ENCODE measurements at places on chromosomes 3 and 15.

DNA sequence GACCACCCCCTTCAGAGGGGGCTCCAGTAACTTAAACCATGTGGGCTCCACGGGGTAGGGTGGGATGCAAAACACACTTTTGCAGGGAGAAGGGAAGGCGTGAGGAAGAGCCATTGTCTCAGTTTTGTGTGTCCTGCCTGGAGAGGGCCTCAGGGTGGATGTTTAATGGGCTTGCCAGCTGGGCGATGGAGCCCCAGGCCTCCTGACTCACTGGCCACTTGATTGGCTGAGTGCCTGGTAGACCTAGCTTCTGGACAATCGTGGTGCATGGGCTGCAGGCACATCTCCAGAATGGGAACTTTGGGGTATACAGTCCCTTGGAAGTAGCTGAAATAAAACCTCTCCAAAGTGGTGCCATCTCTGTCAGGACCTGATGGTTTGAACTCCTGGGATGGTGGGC lies 118.3 kb upstream of the MRPS22 start:
- DNase-seq = no peak

GRCh38 chr3:8405144-8405543 lies 96.5 kb upstream of the LMCD1 start:
- DNase-seq = no peak

DNA sequence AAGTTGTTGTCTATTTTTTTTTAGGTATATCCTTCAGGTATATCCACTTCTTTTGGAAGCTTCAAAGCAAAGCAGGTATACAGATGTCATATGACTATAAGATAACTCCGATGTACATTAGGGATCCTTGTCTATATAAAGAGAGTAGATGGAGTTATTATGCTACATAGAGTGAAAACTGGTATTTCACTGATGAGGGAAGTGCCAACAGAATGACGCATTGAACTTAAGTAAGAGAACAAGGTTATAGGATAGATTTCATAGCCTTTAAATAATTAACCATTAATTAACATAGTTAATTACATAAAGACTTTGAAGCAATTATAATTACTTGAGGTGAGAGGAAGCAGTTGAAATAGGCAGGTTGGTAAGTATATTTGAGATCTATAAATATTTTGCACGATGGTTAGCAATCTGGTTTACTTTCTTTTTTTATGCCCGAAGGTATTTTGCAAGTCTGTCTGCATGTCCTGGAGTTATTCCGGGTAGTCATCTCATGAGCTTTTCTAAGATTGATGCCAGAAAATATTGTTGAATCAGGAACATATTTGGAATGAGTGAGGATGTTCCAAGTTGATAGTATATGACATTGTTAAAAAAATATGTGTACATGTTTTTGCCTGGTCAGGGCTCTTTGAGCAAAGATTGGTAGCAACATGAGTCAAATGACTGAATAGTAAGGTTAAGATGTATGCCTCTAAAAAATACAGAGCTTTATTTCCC lies 299.5 kb upstream of the KCNMB2 start:
- no peak for DNase-seq

DNA sequence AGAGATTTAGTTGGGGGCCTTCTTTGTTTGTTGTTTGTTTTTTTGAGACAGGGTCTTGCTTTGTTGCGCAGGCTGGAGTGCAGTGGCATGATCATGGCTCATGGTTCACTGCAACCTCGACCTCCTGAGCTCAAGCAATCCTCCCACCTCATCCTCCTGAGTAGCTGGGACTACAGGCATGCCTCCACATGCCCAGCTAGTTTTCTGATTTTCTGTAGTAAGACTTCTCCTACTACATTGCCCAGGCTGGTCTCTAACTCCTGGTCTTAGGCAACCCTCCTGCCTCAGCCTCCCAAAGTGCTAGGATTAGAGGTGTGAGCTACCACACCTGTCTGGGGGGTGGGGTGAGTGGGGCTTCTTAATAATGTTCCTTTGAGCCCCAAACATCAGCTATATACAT lies 148.3 kb upstream of the ADAMTS9 start:
- DNase-seq = no peak

DNA sequence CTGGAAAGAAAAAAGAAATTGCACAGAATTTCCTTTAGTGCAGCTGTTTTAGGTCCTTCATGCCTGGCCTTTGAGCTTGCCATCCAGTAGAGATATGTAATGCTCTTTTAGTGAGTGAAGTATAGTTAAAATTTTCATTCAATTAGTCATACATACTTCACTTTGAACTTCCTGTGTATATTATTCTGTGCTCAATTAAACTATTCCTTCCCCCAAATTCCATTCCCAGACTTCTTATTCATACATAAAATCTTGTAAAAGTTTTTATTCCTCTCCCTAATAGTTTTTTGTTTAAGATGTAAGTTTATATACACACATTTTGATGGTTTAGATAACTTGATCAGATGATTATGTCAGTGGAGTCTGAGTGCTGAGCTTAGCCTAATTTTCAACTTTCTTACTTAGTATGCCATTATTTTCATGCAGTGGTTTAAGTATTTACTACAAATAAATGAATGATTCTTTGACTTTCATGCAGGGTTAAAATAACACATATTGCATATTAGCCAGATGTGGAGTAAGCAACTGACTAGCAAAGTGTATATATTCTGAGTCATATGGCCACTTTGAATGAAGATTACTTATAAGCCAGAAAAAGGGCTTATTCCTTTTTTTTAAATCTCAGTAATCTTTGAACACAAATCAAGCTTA lies 42.5 kb upstream of the ABHD10 start:
- no peak for DNase-seq

DNA sequence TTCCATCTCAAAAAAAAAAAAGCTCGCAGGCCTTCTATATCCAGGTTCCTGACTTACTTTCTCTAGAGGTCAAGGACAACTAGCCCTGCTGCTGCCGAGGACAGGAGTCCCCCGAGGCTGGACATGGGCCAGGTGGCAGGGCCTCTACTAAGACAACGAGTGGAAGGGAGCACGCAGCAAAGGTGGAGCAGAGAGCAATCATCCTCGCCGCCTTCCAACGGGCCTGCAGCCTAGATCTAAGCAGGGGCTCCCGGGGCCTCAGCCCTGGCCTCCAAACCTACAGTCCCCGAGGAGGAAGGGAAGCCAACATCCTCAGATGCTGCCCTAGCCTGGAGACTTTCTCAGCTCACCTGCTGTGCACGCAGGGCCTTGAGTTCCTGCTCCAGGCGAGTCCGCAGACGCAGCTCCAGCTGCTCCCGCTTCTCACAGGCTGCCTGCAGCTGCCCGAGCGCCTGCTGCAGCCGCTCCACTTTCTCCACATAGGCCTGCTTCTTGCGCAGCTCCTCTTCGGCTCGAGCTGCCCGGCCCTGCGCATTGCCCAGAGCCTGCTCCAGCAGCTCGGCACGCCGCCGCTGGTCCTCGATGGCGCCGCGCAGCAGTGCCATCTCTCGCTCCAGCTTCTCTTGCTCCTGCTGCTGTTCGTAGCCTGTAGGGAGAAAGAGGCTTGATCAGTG lies 12.9 kb downstream of the AMOTL2 start:
- DNase-seq = no peak

DNA sequence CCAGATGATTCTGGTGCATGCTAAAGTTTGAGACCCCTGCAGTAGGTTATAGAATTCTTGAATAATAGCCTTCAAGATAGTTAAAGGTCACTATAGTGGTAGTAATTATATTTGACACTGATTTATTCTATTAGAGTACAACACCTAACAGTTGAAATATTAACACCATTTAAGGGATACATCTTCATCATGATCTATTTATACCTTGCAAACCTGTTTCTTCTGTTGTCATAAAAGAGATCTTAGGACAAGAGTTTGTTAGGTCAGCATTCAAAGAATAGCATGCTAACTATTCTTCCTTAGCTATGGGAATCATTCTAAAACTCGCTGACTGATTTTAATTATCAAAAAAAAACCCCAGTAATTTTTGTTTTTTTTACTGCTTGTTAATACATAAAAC lies 46.5 kb downstream of the TSC22D2 start:
- no peak for DNase-seq

- DNase-seq = no peak
Observed at GRCh38 chr3:4986175-4986781, 7.0 kb downstream of the BHLHE40 start.

GRCh38 chr3:108713816-108714215 lies 43.4 kb downstream of the RETNLB start:
- DNase-seq = no peak

DNA sequence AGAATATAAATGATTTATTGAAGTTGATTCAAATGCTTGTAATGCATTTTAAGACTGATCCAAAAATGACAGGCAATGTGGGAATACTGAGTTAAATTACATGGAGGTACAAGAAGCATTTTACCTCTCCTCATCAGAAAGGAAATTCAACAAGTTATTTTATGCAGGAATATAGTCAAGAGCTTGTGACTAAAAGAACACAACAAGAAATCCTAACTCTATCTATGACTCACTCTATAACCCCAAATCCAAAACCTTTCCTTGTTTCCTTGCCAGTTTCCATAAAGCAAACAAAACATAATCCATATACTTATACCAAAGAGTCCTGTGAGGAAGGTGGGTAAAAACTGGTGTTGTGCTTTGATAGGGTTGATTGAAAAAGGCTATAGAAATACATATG lies 30.8 kb downstream of the SIN3A start:
- DNase-seq = no peak

DNA sequence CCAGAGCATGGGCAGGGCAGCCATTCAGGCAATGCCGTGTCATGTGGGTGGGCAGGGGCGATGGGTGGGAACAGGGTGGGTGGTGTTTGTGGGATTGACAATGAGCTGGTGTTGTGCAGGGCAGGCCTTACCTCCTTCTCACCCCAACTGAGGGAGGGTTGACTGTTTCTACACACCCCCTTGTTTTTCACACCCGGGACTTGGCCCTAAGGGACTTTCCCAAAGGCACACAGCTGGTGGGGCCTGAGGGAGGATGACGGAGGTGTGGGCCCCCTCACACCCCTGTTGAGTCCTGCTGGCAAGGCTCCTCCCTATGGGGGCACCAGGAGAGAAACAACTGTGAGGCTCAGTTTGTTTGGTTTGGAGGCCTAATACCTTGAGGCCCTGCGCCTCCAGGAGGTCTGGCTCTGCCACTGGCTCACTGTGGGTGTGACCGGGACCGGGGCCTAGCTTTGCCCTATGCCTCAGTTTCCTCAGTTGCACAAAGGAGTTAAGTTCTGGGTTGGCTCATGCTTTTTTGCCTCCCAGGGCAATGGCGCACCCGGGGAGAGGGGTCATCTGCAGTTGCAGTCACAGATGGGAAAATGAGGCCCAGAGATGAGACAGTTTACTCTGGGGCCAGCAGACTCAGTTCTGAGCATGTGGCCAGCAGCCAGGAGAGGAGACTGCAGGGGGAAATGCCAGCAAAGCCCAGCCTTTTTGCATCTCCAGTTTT lies 5.1 kb upstream of the DNAH1 start:
- DNase-seq = no peak

GRCh38 chr3:63975723-63976122 lies 47.6 kb downstream of the PSMD6 start:
- DNase-seq = no peak

- no peak for DNase-seq
Observed at GRCh38 chr3:111943533-111943932, 35.3 kb upstream of the ABHD10 start.

GRCh38 chr3:23389089-23389488 lies 186.0 kb downstream of the UBE2E2 start:
- no peak for DNase-seq

- no peak for DNase-seq
Observed at GRCh38 chr3:12154151-12154550, 4.6 kb downstream of the TIMP4 start.

- no peak for DNase-seq
Observed at GRCh38 chr3:31248563-31248992, 284.1 kb upstream of the STT3B start.

DNA sequence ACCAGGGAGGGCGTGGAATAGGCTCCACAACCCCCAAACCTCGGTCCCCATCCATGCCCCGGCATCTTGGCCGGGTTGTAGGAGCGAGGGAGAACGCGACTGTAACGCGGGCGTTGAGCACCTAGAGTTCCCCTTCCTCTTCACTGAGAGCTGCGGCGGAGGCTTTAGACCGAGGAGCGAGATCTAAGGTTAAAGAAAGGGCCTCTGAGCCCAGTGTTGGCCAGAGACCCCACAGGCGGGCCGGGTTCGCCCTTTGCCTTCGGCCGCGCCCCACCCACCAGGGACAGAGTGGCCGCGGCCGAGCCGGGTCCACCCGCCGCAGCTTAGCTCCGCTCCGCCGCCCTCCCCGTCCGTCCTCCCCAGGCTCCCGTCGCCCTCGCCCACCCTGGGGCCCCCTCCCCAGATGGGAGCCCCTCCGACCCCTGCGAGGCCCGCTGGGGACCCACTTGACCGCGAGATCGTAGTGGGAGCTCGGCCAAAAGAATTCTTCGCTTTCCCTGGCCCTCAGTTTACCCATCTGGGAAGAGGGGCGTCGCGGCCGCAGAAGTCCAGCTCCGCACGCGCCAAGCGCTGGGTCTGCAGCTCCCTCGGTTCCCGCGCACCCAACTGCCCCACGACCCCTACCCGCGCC lies 425 bp downstream of the ANPEP start:
- DNase-seq = peak; percentile 50

- DNase-seq = no peak
Observed at GRCh38 chr3:38421679-38422336, 31.9 kb upstream of the ACVR2B start.

GRCh38 chr3:129345971-129346370 lies 67.3 kb downstream of the HMCES start:
- no peak for DNase-seq

DNA sequence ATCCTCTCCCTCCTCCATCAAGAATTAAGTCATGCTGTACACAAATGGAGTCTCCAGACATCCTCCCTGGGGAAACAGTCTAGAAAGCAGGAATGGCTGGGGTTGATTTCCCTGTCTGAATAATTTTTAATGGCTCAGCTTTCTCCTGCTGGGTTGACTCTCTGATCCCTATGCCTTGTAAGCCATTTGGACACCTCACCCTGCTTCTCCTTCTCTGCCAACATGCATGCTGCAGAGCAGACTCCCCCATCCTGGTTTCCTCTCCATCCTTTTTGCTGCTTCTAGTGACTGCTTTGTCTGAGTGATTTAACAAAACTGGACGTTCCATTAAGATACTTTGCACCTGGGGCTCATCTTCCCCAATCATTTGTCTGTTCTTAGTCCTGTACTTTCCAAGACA lies 22.2 kb downstream of the SV2B start:
- no peak for DNase-seq

GRCh38 chr15:90686435-90687218 lies 30.5 kb upstream of the BLM start:
- DNase-seq = no peak

GRCh38 chr3:188817103-188817934 lies 354.5 kb upstream of the TPRG1 start:
- no peak for DNase-seq

DNA sequence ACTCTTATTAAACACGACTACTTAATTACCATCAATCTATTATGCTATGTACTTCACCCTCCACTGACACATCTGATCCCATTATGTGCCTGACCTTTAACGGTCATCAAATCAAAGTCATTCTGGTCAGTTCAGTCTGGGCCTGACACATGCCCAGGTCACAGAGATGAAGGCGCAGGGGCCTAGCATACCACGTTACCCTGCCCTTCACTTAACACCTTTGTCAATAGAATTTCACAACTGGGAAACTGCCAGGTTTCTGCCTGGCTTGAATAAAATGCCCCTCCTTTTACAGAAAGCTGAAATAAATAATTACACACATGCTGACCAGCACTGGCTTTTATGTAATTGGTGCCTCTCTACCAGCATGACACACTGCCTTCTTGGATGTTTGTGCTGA lies 39.5 kb downstream of the MECOM start:
- DNase-seq = peak; percentile 29

- DNase-seq = no peak
Observed at GRCh38 chr15:65399997-65400396, 22.2 kb upstream of the IGDCC3 start.

Data from small intestine (tissue), 16 donors.